ENCODE measurements at places on chromosomes 3 and 15.

- DNase-seq = no peak
Measured at GRCh38 chr3:73385568-73385967, 239.2 kb downstream of the PDZRN3 start.

DNA sequence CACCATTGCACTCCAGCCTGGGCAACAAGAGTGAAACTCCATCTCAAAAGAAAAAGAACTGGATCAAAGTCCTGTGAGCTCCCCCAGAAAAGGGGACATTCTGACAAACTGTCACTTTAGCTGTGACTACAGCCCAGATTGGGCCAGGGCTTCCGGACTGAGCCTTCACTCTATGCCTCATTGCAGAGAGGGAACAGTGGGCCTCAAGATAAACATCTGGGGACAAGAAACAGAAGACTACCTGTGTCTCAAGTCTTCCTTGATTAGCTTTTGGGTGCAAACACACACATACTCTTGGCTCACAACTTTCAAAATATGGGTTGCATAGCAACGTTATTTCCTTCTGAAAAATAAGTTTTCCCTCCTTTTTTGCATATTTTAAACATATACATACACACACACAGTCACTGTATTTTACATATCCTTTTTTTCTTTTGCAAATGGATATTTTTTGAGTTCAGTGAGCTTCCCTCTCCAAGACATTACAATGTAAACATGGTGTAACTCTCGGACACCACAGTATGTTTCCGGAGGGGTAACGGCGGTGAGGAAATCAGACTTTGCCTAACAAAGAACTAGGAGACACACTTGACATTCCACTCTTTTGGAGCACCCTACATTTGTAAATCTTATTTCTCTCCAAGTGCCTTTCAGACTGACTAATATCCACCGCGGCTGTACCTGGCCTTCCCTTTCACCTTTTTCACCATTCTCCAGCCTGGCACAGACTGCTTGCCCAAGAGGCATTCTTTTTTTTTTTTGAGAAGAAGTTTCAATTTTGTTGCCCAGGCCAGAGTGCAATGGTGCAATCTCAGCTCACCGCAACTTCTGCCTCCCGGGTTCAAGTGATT lies 3.5 kb downstream of the TKT start:
- no peak for DNase-seq

GRCh38 chr3:81443958-81444357 lies 317.5 kb downstream of the GBE1 start:
- no peak for DNase-seq

GRCh38 chr3:187522293-187522692 lies 147.9 kb downstream of the SST start:
- DNase-seq = no peak

DNA sequence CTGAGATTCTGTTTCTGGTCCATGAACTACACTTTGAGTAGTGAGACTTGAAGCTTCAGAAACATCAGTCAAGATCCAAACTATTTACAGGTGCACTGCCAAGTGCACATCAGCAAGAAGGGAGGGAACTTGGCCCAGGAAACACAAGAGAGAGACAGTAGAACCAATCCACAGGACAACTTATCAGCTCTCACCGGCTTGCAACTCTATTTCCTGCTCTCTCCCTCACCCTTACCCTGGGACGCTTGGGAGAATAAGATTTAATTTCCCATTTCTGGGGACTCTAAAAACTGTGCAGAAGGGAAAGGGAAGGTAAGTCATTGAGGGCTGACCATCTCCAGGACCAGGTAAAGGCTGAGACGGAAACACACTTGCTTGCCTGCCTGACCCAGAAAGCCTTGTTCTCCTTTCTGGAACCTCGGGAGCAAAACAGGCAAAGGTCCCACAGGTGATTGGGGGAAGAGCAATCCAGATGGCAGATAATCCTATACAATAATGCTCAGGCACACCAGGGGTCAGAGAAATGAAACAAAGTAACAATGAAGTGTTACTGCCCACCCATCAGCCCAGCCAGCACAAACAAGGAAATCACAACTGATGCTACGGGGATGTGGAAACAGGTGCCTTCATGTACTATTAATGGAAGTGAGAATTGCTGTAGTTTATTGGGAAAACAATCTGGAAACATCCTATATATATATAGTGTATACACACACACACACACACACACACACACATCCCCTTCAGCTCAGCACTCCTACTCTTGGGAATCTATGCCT lies 154.4 kb downstream of the XXYLT1 start:
- DNase-seq = no peak

DNA sequence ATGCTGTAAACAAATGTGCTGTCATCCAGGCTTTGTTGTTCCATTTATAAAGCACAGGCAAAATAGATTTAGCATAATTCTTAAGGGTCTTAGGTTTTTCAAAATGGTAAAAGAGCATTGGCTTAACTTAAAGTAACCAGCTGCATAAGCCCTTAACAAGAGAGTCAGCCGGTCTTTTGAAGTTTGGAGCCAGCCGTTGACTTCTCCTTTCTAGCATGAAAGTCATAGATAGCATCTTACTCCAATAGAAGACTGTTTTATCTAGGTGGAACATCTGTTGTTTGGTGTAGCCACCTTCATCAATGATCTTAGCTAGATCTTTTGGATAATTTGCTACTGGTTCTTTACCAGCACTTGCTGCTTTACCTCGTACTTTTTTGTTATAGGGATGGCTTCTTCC lies 297.5 kb upstream of the DCBLD2 start:
- no peak for DNase-seq

- no peak for DNase-seq
Measured at GRCh38 chr15:29252234-29252633, 17.4 kb downstream of the NSMCE3 start.

DNA sequence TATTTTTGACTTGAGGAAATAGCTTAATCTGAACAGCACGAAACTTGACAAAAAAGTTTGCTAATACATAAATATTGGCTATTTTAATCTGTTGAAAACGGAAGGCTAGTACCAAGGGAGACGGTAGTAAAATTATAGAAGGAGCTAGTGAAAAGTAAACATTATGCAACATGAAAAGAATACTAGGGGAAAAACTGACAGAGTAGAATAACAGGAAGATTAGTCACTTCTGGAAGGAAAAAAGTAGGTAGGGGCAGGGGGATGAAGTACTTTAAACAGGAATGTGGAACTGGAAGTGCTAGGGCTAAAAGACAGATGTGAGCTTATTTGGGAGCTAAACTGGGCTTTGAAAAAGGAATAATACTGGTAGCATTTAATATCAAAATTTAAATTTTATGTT lies 60.1 kb downstream of the MBNL1 start:
- DNase-seq = no peak

GRCh38 chr3:133238015-133238414 lies 161.8 kb upstream of the BFSP2 start:
- no peak for DNase-seq

DNA sequence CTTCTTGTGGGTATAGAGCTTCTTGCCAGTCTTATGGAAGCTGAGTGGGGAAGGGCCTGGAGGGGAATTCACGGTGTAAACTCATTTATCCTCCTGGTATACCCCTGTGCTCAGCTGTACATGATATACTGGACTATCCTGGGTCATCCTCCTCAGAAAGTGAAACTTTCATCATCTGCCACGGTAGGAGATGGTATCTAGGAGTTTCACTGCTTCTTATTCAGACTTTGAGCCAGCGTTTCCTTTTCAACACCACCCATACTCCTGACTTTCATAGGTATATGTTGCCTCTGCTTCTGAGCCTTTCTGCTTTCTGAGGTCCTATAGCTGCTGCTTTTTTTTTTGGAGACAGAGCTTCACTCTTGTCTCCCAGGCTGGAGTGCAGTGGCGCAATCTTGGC lies 15.6 kb downstream of the SENP5 start:
- no peak for DNase-seq

DNA sequence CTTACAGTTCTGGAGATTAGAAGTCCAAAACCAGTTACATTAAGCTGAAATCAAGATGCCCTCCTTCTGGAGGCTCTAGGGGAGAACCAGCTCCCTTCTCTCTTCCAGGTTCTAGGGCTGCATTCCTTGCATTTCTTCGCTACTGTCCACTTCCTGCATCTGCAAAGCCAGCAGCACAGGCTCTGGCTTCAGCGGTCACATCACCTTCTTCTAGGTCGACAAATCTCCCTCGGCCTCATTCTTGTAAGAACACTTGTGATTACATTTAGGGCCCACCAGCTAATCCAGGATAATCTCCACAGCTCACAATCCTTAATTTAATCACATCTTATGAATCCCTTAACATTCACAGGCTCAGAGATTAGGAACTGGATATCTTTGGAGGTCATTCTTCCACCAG lies 73.8 kb downstream of the MINAR1 start:
- no peak for DNase-seq

DNA sequence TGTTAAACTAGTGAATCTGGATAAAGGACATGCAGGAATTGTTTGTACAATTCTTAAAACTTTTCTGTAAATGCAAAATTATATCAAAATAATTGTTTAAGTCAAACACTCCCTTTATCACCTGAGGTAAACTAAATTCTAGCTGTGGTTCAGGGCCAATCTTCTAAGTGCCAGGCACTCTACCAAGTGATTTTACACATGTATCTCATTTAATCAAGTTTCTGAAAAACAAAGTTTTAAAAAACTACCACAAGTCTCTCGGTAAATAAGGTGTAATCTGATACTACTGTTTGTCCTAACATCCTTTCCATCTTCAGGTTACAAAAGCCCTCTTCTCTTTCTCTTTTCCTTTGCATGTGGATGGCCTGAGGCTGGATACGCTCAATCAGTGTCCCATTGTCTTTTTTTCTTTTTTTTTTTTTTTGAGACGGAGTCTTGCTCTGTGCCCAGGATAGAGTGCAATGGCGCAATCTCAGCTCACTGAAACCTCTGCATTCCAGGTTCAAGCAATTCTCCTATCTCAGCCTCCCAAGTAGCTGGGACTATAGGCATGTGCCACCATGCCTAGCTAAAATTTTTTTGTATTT lies 19.3 kb downstream of the IFT80 start:
- no peak for DNase-seq

DNA sequence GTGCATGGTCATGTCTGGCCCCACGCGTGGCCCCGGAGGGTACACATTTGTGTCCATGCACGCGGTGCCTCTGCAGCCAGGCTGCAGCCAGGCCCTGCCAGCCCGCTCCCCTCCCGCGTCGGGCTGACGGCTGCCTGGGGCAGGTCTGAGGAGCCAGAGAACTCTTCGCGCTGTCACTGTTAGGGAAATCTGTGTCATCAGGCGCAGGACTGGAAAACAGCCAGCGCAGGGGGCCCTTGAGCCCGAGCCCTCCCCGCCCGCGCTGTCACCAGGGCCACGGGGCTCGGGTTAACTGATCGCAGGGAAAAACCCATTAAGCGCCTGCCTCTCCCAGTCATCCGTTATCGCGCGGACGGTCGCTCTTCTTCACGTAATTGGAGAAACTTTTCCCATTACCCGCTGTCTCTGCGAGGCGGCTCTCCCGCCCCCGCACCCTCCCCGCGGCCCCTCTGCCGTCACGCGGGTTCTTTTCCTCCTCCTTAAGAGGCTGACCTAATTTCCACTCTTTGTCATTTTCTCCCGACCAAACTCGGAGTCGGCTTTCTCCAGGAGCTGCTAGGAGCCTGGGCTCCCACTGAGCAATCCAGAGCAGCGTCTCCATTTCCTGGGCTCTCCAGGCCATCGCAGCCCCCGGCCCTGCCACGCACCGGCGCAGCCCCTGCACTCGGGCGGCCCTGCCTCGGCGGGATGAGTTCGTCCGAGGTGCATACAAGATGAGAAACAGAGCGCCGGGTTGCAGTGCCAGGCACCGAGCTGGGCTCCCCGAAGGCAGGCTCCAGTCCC lies 57.5 kb upstream of the PRR23E start:
- no peak for DNase-seq

- no peak for DNase-seq
Measured at GRCh38 chr3:20935791-20936190, 749.8 kb upstream of the SGO1 start.

- no peak for DNase-seq
Measured at GRCh38 chr15:34610354-34610753, 26.9 kb upstream of the GOLGA8B start.

DNA sequence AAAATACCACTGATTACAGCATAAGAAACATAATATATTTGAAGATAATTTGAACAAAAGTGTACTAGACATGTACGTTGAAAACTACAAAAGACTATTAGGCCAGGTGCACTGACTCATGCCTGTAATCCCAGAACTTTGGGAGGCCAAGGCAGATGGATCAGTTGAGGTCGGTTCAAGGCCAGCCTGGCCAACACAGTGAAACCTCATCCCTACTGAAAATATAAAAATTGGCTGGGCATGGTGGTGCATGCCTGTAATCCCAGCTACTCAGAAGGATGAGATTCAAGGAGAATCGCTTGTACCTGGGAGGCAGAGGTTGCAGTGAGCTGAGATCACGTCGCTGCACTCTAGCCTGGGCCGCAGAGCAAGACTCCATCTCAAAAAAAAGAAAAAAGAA lies 36.2 kb upstream of the FNDC3B start:
- no peak for DNase-seq

DNA sequence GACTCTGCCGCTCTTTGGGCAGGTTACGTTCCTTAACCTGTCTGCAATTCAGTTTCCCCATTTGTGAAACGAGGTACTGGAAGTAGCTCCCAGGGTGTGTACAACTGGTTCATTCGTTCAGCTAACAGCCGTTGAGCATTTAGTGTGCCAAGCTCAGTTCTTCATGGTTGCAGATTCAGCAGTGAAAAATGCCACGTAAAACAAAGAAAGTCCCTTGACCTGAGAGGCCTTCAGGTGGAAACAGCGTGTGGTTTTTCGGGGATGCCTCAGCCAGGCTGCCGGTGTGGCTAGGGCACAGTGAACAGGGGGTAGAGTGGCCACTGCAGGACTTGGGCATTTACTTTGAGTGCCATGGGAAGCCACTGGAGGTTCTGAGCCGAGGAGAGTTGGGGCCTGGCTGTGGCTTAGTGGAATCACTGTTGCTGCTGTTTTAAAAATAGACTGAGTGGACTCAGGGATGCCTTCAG lies 4.7 kb downstream of the SYNM start:
- no peak for DNase-seq

GRCh38 chr3:189824629-189825312 lies 193.6 kb downstream of the TP63 start:
- no peak for DNase-seq

GRCh38 chr3:33091746-33092145 lies 5.2 kb downstream of the GLB1 start:
- DNase-seq = no peak

- DNase-seq = no peak
Measured at GRCh38 chr15:79451361-79451999, 19.3 kb downstream of the MINAR1 start.

DNA sequence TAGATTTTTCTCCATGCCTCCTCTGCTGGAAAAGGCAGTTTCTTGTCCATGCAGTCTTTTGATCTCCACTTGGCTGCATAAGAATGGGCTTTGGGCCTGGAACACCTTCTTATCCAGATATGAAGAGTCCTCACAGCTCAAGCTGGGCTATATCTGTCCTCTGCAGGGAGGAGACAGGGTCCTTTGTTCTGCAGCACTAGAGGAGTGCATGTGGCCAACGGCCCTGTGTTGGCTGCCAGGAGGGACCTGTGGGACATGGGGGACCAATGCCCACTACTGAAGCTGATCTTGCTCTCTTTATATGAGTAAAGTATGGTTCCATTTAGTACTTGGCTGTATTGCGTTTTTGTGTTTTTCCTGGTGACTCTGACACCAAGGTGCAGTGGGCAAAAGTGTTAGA lies 157.3 kb upstream of the ABI3BP start:
- no peak for DNase-seq
